ENCODE measurements at places on chromosomes 3 and 15. TPM values are rescaled to one million over a fixed set of nuclear protein-coding genes. Genes with fewer than 3 reads are reported as not detected.
A peak's percentile ranks its signal among the peaks of the same experiment; 100 is the strongest.

Gene SEMA3B
- 24.8 TPM for total RNA-seq

Gene ENTPD3
- not detected for total RNA-seq

Gene KNL1
- total RNA-seq, result 9.3 TPM

GRCh38 chr3:141397996-141398395 is 29.7 kb downstream of the ZBTB38 start:
- no peak for DNase-seq

DNA sequence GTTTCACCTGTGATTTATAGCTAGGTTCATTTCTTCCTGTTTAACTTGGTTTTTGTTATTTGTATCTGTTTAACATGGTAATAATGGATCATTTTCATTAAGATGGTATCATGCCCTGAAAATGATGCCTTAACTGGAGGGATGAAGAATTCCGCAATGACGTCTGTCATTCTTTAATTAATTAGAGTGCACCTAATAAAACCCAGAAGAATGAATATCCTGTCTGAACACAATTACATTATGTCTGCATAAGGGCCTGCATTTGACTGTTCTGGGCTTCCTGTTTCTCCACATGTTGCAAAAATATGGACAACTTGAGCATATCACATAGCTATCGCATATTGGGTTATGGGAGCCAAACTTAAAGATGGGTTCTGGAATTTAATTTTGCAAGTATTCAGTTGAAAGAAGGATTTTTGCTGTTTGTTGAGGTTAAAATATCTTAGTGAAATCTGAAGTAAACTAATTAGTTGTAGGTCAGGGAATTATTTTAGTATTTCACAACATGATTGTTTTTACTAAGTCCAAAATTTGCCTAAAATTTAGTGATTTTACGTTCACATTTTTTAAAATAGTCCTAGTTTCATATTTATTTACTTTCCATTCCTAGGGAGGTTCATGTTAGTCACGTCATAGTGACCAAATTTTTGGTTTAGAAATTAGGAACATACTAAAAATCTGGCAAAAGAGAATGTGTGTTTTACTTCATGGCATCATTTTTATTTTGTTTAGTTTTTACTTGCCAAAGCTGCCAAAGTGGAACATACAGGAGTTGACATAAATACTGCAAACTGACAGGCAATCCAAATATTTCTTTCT is 321.0 kb upstream of the TGFBR2 start:
- no peak for DNase-seq

DNA sequence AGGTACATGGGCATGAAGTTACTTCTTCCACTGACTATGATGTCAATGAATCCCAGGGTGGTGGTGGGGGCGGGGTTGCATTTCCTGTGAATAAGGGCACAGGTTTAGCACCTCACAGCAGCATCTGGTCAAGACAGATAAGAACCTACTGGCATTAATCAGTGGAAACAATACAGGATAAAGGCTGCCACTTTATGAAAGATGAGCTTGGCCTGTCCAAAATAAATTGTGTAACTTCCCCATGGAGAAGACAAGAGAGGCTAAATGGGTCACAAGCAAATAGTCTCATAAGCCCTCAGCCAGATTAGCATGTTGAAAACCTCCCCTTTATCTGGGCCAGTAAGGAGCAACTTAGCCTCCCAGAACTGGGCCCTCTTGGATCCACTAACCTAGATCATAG is 27.4 kb upstream of the PLSCR2 start:
- DNase-seq, result no peak

- peak; percentile 55 for DNase-seq
These were observed 27.2 kb downstream of the BCL2A1 start for GRCh38 chr15:79943820-79944219.

DNA sequence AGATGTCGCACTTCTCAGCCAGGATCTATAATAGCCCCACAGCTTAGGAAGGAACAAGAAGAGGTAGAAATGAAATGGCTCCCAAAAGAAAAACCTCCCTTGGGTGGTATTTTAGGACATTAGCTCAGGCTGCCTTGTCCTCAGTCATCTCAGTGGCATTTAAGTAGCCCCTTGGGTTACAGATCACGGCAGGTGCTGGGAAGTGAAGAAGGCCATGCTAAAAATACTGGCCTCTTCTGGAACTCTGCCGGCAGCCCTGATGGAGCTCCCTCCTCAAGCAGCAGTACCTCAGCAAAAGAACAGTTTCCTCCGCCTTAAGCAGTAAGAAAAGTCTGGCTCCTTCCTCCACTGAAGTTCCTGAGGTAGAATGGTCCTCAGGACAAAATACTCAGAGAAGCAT is 7.3 kb upstream of the TPM1 start:
- DNase-seq, result no peak
